ENCODE measurements at places on chromosomes 6 and 20.
A peak's percentile ranks its signal among the peaks of the same experiment; 100 is the strongest.

DNA sequence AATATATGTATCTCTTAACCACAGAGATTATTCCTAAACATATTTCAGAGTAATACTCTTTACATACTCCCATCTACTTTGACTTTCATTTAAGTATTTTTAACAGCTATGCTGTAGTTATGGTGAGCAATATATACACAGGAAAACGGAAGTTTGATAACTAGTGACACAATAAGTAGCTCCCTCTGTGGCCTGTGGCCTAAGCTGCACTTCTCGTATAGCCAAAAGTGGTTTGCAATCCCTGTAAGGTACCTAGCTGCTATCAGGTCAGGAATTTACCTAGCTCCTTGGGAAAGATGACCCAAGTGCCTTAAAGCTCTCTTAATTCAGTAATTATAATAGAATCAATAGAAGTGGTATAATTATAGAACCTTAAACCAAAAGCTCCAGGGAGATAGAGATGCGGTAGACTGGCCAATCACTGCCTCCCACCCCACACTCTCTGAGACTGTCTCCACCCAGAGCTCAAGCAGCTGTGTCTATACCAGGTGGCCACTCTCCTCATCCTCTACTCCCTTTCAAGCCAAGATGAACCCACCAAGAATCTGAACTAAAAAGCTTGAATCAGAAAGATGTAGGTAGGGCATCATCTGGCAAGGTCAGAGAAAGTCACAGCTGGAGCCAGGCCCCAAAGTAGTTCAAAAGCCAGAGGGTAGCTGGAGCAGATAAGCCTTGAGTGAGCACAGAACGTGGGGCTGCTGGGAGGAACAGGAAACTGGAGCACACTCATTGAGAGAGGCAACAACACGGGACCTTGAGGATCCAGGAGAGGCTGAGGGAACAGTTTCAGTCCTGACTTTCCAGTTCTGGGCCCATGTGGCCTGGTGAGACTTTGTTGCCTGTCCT is 84.9 kb upstream of the ASF1A start:
- DNase-seq: no peak

- no peak for DNase-seq
Observed at GRCh38 chr6:134299236-134299635, 18.7 kb downstream of the SGK1 start.

- DNase-seq: peak; percentile 45
Observed at GRCh38 chr6:166253281-166253681, 54.9 kb downstream of the PRR18 start.

DNA sequence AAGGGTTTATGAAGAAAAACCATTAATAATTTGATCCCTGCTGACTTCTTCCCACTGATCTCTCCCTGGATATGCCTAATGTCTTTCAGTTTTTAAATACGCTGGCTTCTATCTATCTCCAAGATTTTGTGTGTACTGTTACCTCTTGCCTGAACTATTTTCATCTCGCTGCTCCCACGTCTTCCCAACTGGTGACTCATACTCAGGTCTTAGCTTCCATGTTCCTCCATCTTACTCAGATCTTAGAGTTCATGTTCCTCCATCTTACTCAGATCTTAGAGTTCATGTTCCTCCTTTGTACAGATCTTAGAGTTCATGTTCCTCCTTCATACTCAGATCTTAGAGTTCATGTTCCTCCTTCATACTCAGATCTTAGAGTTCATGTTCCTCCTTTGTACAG is 21.6 kb downstream of the GPR6 start:
- DNase-seq: no peak

- no peak for DNase-seq
Observed at GRCh38 chr6:140480852-140481251, 1106.4 kb upstream of the CITED2 start.
